Activated CD4-positive, alpha-beta T cell treated with anti-CD3 and anti-CD28 coated beads for 48 hours (primary cell): ENCODE measurements at places on chromosomes 6 and 20.

DNA sequence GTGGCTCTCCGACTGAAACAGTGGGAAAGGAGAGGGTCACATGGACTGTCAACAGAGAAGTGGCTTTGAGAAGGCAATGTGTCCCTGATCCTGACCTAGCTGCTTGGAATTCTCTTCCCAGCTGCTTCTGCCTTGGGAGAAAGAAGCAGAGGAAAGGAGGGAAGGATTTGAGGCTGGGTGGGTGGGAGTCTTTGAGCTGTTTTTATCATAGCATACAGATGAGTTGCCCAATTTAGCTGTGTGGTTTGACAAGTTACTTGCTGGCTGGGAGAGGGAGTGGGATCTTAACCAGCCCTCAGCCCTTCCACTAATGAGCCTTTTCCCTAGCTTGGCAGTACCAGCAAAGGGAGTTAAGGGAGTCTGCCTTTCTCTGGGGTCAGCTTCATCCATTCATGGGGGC lies 51.1 kb upstream of the MYL9 start:
- no peak for DNase-seq

DNA sequence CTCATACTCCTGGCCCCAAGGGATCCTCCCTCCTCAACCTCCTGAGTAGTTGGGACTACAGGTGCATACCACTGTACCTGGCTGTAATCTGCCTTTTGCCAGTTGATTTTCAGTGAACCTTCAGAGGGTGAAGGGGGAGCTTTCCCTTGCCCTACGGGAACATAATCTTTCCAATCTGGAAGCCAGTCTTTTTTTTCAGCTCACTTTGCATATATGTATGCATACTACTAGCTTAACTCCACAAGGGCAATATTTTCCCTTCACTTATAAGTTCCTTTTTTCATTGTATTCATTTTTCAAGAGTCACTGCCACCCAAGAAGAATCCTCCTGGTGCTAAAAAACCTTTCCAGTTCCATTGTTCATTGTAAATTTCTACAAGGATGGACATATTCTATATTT lies 53.4 kb upstream of the GCM1 start:
- DNase-seq: no peak

DNA sequence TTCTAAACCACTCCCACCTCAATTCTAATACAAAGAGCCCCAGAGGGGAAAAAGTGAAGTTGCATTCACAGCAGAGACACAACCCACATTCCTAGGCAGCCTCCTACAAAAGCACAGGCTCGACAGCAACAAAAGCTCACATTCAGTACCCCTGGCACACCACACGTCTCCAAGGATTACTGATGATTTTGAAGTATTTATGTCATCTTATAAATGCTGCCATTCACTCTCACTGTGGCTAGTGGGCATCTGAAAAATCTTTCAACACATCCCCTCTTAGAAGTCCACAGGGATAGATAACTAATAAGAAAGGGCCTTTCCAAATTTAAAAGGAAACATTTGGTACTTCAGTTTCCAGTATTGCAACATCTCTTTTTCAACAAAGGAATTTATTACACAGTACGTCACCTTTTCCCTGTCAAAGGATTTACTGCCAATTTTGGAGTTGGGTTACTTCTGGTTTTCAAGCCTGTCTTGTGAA lies 146.7 kb downstream of the TASP1 start:
- no peak for DNase-seq

DNA sequence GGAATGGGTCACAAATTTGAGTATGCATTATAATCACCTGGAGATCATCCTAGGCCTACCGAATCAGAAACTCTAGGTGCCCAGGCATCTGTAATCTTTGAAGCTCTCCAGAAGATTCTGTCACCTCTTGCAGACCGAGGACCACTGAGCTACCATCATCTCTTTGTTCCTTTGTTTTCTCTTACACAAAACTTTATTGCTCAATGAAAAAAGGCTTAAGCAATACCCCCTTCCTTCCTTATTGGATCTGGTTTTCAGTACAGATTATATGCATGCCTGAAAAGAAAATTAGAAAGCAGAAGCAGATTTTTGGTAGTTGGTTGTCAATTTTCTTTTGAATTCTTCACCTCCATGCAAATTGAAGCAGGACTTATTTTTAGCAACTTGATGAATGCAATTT lies 31.3 kb downstream of the STX11 start:
- DNase-seq: no peak

DNA sequence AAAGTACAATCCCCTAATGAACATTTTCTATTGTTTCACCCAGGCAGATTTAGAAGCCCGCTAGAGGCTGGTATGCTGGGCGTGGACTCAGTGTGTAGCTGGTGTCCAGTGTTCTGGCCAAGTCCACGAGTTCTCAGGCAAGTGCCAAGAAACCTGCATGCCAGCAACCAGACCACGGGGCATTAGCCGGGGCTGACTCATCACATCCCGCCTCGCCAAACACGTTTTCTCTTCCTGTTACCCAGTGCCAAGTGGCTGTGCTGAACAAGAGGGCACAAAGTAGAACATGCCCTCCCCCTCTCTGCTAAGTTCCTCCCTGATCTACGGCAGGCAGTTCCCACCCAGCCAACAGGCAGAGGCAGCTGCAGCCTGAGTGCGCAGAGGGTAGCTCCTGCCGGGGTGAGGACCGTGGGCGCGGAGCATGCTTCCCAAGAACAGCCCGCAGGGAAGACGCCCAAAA lies 29.6 kb downstream of the RAMACL start:
- peak; percentile 11 for DNase-seq

DNA sequence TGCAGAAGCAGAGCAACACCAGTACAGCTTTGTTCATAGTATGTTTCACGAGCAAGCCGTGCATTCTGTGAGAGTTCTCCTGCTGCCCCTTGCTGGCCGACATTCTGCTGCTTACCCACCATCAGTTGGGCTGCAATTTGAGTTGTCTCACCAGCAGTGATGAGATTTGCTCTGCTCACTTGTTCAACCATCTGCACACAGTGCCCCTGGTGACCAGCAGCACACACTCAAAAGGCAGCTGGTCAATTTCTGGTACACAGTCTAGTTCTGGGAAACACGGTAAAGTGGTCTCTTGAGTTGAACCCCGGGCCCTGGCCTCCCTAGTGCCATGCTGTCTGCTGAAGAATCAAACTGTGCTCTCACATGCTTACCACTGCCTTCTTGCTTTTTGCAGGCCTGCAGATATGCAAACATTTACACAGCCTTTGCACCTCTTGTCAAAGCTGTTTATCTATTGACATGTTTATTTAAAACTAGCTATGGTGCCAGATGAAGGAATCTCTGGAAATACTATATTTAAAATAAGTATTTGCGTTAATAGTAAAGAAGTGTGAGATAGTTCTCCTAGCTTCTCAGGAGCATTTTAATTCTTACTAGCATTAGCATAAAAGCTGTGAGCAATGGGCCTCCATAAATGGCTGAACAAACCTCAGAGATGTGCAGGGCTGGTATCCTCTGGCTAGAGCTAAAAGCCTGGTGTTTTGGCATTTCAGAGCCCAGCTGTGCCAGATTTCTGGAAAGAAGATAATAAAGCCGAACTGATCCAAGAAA lies 234.3 kb downstream of the ARHGAP18 start:
- no peak for DNase-seq

GRCh38 chr20:15919118-15919517 lies 654.1 kb downstream of the KIF16B start:
- DNase-seq: no peak

GRCh38 chr6:45830441-45831139 lies 185.1 kb downstream of the CLIC5 start:
- peak; percentile 75 for DNase-seq

DNA sequence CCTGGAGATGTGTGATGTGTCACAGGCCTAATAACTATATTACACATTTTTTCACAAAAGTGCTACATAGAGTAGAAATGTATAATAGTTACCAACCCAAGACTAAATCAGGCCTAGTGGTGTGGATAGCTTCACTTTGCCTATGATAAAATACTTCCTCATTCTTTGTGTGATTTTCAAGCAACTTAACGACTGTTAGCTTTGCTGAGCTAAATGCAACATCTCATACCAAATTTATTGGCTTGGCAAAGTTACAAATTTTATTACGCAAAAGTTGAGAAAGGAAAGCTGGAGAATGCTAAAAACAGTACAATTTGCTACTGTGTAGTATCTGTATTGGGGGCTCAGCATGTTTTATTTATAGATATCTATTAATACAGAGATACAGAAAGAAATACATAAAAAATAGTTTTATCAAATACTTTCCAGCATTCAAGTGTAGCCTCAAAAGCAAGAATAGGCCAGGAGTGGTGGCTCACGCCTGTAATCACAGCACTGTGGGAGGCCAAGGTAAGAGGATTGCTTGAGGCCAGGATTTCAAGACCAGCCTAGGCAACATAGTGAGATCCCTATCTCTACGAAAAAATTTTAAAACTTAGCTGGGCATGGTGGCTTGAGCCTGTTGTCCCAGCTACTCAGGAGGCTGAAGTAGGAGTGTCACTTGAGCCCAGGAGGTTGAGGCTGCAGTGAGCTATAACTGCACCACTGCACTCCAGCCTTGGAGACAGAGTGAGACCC lies 3.6 kb upstream of the EDN1 start:
- no peak for DNase-seq

- DNase-seq: no peak
These were observed 251.7 kb downstream of the PHACTR1 start for GRCh38 chr6:12968290-12968689.

DNA sequence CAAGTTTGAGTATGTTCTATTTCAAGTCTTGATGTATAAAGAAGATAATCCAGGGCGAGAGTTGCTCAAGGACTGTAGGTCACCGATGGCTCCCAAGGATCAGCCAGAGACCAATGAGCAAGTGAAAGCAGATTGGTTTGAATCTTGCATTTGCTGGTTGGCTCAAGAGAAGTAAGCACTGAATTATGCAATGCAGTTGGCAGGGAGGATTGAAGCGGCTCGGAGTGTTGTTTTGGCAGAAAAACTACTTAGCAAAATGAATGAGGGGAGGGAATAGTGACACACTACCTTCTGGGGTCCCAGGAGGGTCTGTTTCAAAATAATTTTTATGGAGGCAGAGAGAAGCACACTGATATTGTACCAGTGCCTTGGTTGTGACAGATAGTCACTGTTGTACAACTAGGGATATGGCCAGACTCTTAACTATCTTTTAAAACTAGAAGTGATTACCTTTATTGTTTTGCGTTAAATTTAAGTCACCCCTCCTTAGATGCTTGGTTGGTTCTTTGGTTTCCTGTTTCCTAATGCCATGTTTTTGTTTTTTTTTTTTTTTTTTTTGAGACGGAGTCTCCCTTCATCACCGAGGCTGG lies 15.7 kb downstream of the SASH1 start:
- no peak for DNase-seq

DNA sequence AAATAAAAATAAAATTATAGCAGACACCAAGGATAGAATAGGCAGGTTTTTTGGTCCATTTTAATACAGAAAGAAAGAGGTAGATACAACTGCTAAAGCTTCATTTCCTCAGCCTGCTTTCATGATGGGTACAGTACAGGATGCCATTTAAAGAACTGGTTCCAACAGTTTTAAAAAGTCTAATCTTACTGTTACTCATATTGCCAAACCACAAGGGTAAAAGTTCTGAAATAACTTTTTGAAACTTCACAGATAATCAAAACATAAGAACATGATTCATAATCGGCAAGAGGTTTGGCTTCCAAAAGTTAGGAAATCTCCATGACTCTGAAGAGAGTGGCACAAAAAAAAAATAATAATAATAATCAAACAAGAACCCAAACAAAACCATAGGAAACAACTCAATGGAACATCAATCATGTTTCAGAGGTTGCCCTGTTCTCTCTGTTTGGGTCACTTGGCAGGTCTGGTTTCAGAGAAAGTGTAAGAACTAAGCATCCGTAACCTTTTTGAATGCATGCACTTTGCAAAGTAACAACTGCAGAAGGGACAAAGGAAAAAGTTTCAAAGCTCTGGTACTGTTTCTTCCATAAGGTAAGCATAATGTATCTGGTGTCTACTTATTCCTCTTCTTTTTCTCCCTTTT lies 79.7 kb downstream of the SMLR1 start:
- no peak for DNase-seq

DNA sequence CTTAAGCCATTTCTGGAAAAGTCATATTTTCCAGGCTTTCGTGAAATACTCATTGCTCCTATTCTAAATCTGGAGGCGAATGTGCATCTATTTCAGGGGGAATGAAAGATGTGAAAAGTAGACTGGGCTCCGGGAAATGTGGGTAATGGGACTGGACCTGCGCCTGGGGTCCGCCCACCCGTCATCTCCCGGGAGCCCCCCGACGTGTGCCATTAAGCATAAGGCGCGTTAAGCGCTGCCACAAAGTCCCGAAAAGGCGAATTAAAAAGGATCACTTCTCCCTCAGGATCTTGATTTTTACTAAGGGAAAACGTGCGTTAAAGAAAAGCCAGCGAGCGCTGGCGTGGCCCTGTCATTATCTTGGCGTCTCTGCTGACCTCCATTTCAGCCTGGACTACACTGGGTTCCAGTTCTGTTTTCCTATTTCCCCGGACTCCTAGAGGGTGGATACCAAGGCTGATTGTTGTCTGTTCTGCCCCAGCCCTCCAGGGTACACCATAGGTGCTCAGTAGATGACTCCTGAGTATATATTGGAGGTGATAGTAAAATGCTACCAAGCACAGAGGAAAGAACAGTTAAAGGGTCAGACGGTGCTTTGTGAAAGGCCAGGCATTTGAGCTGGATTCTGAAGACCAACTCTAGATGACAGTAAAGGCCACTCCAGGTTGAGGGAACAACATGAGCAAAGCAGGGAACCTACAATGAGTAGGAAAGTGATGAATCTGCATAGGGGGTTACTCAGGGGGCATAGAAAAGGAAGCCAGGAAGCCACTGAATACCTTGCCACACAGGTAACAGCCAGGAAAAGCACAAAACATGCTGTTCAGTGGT lies 89.2 kb upstream of the ARID1B start:
- no peak for DNase-seq

DNA sequence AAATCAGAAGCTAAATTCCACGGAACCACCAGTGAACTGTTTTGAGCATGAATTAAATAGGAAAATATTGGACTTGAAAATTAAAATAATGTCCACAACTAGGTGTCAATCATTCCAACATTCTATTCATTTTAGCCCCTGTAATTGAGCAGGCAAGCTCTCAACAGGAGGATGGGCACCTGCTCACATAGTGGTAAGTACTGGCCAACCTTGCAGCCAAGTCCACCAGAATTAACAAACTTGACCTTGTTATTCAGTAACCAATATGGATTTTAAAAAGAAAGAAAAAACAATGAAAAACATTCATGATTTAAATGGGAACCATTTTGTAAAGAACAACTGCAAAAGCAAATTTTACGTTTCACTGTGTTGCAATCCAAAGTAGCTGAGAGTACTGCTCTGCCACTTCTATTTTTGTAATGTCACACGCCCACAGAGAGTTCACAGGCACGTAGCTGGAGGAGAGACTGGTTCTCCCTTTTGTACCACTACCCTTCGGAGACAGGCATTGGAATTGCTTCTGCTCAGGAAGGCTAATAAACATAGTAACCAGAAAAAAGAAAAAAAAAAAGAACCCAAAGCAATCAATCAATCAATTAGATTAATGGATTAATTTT lies 75.2 kb upstream of the F13A1 start:
- no peak for DNase-seq
